ENCODE measurements at places on chromosomes 4 and X. TPM values are rescaled to one million over a fixed set of nuclear protein-coding genes. Genes with fewer than 3 reads are reported as not detected.

The CYSLTR1 gene
- total RNA-seq, result 10.2 TPM

The HMGB2 gene
- 393 TPM for total RNA-seq

The CT45A5 gene
- total RNA-seq, result not detected

- no peak for DNase-seq
- H3K36me3 ChIP-seq, result no peaks in the 10 kb centered on the region
- no peak overlapping the region for H3K27ac ChIP-seq
- no peaks in the 10 kb centered on the region for H3K4me1 ChIP-seq
Observed at GRCh38 chr4:35541888-35542213, 702.5 kb downstream of the ARAP2 start.

The MTTP gene
- not detected for total RNA-seq

The STBD1 gene
- 0.09 TPM for total RNA-seq

DNA sequence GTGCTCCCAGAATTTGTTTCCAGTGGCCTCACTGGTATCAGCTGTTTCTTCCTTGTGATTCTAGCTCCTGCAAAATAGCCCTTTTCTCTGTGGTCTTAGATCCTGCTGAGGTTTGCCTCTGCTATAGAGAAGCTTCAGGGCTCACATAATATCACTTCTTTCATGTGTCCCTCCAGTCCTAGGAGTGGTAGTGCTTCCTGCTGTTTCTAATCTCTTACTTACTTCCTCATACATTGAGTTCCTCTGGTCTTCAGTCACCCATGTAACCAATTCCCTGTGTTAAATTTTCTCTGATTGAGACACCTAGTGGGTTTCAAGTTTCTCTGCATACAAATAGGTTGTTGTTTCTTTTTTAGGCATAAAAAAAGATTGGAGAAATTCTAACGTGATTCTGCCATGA is 1567.9 kb downstream of the ARAP2 start:
- H3K27me3 ChIP-seq, result no peaks in the 10 kb centered on the region
- DNase-seq, result no peak
- H3K4me3 ChIP-seq, result no peak overlapping the region
- H3K27ac ChIP-seq, result no peak overlapping the region

GRCh38 chrX:84046403-84046984 is 141.5 kb downstream of the RPS6KA6 start:
- H3K27me3 ChIP-seq, result no peaks in the 10 kb centered on the region
- H3K36me3 ChIP-seq, result no peaks in the 10 kb centered on the region
- DNase-seq, result no peak

Measured in activated T-helper 2 cell treated with anti-CD3 and anti-CD28 coated beads, Interferon-gamma antibody, Interleukin-2, Interleukin-4, amounts not matched to agents 10 μg/mL and 5 μg/mL and 100 μg/mL, durations not matched to agents 14 hours and 24 hours and 36 hours (primary cell).